Left lung (tissue), 14 donors: ENCODE measurements at places on chromosomes 2 and 18. TPM values are rescaled to one million over a fixed set of nuclear protein-coding genes. Genes with fewer than 3 reads are reported as not detected.

CCDC121 gene
- 2.9 TPM for total RNA-seq

GRCh38 chr18:71682591-71682990, 861.6 kb downstream of the CBLN2 start:
- H3K27ac ChIP-seq: no peak overlapping the region
- H3K4me3 ChIP-seq: no peak overlapping the region
- no peaks in the 10 kb centered on the region for H3K36me3 ChIP-seq
- no peak for DNase-seq

GRCh38 chr18:7683753-7684152, 116.6 kb downstream of the PTPRM start:
- H3K36me3 ChIP-seq: no peaks in the 10 kb centered on the region
- no peak overlapping the region for H3K4me3 ChIP-seq
- no peak overlapping the region for H3K27ac ChIP-seq
- H3K27me3 ChIP-seq: no peaks in the 10 kb centered on the region
- H3K4me1 ChIP-seq: no peaks in the 10 kb centered on the region

DNA sequence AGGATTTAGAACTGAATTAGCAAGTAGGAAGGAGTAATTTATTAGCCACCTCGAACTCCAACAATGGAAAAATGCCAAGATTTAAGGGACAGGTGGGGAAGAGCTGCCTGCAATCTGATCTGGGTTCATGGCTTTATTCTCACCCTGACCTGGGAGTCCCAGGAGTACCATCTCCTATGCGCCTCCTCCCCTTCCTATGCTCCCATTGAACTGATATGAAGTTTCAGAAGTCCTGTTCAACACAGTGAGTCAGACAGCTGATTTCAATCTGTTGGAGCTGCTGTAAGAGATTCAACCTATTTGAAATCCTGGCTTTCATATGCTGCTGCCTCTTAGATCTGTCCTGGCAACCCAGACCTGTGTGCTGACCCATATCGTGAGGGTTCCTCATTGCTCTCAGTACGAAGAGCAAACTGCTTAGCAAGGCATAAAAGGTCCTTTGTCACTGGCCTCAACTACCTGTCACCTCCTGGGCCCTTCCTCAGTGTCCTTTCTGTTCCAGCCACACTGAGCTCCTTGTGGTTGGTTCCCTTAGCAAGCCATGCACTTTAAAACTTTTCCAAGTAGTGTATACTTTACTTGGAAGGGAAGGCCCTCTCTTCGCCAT, 15.9 kb upstream of the CD28 start:
- peaks cover 44% of the 10 kb centered on the region for H3K4me1 ChIP-seq
- no peaks in the 10 kb centered on the region for H3K27me3 ChIP-seq
- no peaks in the 10 kb centered on the region for H3K36me3 ChIP-seq
- H3K27ac ChIP-seq: no peak overlapping the region

DNA sequence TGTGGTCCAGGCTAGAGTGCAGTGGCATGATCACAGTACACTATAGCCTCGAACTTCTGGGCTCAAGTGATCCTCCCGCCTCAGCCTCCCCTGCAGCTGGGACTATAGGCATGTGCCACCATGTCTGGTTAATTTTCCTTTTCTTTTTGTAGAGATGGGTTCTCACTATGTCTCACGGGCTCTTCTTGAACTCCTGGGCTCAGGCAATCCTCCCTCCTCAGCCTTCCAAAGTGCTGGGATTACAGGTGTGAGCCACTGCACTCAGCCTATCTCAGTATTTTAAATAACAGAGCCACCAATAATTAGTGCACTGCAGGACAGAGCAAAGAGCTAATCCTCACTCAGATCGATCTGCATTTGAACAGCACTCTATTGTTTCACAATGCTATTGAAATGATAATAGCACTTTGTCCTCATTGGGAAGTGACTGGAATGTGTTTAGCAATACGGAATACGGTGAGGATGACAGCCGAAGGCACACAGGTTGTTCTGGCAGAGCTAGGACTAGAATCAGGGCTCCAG, 335.9 kb downstream of the DLGAP1 start:
- no peak overlapping the region for H3K4me3 ChIP-seq
- H3K4me1 ChIP-seq: no peaks in the 10 kb centered on the region
- H3K27me3 ChIP-seq: no peaks in the 10 kb centered on the region
- no peaks in the 10 kb centered on the region for H3K36me3 ChIP-seq
- DNase-seq: no peak
